ENCODE measurements at places on chromosomes 6 and 20.

- DNase-seq = no peak
Measured at GRCh38 chr6:89895276-89895874, 1.1 kb downstream of the GJA10 start.

DNA sequence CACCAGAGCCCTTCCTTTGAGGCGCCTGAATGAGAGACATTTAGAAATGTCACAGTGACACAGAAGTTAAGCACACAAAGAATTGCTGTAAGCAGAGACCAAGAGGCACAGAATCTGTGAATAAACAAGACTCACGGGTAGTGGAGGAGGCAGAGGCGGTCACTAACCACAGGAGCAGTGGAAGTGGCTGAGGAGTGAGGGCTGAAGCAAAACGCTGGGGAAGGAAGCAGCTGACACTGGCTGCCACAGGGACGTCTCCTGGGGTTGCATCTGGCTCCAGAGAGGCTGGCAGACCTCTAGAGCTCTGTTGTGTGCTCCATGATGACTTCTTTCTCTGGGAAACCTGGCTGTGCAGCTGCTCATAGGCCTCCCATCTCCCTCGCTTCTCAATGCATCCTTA lies 65.0 kb upstream of the SLC2A12 start:
- DNase-seq = peak; percentile 44

DNA sequence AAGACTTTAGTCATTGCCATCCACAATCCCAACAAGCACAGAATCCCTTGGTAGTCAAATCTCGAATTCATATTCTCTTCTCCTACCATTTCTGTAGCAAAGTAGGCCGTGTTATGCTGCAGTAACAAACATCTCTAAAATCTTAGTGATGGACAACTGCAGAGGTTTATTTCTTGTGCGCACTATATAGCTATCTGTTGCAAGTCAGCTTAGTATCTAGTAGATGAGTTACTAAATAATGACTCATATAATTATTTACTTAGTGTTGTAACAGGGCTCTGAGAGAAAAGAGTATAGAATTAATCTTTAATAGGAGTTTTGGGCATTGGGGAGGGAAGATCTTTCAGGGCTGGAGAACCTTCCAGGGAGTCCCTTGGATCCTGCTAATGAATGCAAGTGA lies 73.3 kb downstream of the CAP2 start:
- DNase-seq = no peak

GRCh38 chr20:49165611-49166010 lies 22.5 kb downstream of the STAU1 start:
- no peak for DNase-seq

DNA sequence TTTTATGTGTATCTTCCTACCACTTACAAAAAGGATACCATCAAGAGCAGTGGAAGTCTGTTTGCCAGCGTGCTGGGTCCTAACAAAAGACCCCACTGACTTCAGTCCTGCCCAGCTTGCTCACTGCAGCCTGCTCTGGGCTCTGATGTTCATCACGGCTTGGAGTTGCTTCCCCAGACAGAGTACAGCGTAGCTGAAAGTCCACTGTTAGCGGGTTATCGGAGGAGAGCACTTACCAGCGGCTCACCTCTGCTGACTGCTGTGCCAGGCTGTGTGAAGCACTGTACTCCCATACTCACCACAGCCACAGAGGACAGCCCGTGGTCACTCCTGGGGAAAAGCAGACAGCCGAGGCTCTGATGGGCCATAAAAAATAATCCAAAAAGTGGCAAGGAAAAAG lies 40.2 kb downstream of the CTCFL start:
- DNase-seq = no peak

- DNase-seq = no peak
Measured at GRCh38 chr6:129748212-129748900, 38.4 kb upstream of the ARHGAP18 start.

GRCh38 chr20:56343861-56344381 lies 14.9 kb upstream of the FAM210B start:
- peak; percentile 55 for DNase-seq

- no peak for DNase-seq
Measured at GRCh38 chr20:20333866-20334265, 34.0 kb upstream of the INSM1 start.

GRCh38 chr6:95511404-95511803 lies 65.9 kb upstream of the MANEA start:
- no peak for DNase-seq

GRCh38 chr6:126529637-126530362 lies 189.9 kb downstream of the CENPW start:
- DNase-seq = no peak

DNA sequence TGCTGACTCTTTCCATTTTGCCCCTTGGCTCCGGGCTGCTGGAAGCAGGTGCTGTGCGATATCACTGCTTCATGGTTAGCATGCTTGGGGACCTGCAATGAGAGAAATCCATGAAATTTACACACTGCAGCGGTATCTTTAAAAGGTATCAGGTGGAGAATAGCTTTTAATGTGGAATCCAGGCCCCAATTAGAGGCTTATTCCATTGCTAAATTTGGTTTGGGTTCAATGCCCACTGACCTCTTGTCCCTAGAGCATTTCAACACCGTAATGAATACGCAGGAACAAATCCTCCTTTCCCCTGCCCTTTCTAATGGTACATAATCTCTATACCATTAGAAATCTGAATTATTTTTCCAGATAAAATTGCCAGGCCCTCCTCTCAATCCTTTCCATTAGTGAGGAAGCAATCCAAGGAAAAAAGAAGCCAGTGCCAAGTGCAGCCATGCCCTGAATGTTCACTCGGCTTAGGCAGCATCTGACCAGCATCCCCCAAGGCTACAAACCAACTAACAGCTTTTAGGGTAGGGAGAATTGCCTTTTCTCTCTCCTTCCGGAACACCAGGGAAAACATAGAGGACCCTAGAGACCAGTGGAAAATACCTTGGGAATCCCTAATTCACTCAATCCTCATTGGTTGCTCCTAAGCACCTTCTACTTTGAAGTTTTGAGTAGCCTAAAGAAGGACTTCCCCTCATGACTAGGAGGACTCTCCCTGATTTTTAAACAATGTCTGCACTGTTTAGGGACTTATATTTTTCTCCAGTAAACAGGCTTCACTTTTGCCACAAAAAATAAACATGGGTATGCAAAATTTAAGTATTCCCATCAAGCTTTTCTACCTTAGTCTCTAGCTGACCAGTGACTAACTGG lies 143.1 kb downstream of the QRSL1 start:
- DNase-seq = no peak

DNA sequence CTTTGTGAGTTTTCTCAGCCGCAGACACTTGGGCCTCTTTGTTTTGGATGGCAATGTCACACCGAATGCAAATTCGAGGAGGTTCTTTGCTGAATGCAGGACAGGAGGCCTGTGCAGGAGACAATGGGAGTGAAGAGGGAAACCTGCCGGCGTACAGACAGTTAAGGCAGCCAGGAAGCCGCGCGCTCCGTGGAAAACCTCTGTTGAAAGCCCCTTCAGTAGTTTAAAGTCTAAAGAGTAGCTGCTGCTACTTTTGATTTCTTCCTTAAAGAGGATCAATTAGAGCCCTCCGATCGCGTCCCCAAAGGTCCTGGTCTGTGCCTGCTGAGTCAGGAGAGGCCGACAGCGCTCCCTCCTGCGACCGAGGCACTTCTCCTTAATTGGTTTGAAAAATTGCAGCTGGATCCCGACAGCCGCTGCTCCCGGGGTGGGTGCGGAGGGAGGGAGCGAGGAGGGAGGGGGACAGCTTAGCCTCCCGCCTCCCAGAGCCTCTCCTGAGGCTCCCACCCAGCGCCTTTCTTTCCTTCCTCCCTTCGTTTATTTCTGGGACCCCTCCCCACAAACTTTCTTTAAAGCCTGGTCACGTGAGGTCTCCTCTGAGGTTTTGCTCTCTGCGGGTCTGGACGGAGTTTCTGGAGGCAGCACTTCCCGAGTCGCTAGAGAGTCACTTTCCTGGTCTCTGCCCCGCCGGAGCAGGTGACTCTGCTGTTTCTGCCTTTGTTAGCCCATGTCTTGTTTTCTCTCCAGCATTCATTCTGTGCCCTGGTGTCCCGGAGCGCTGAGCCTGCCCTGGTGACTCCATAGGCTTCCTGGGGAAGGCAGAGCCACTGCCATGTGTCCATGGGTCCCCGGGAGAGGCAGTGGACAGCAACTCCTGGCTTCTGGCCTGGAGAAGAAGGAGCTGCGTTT lies 22.3 kb upstream of the RPP40 start:
- peak; percentile 57 for DNase-seq

GRCh38 chr20:51570739-51571459 lies 28.4 kb upstream of the NFATC2 start:
- no peak for DNase-seq

GRCh38 chr6:63790334-63790733 lies 154.7 kb downstream of the PHF3 start:
- no peak for DNase-seq

DNA sequence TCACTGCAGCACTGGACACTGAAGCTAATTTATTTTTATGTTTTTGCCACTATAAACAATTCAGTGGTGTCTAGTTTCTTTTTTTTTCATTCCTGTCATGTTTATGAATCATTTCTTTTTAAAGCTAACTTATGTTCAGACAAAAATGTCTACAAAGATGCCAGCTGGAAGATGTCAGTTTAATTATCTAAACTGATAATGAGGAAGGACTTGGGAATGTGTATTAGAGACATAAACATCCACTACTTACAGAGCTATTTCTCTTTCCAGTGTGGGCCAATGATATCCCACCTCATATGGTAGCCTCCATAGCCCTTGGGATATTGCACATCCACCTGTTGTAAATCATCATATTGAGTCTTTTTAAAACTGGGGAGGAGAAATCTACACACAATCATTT lies 132.1 kb upstream of the FAM184A start:
- no peak for DNase-seq

- DNase-seq = peak; percentile 44
Measured at GRCh38 chr20:47663354-47664067, 121.8 kb downstream of the SULF2 start.

DNA sequence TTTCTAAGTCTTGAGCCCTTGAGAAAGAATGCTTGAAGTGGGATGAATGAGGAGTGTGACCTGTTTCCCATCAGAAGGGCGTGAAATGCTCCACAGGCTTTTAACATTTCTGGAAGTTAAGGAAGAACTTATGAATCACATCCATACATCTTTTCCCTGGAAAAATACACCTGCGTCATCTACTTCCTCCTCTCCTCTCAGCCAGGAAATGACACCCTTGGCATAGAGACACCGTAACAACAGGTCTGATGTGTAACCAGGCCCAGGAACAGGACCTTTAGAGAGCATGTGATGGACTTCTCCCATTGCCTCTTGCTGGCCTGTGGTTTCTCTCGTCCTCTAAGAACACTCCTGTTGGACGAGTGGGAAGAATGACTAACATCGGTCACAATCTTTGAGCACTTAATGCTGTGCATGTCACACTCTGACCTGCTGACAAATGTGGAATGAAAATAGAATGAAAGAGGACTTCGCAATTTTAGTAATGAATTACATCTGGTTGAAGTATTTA lies 28.5 kb upstream of the CITED2 start:
- no peak for DNase-seq

DNA sequence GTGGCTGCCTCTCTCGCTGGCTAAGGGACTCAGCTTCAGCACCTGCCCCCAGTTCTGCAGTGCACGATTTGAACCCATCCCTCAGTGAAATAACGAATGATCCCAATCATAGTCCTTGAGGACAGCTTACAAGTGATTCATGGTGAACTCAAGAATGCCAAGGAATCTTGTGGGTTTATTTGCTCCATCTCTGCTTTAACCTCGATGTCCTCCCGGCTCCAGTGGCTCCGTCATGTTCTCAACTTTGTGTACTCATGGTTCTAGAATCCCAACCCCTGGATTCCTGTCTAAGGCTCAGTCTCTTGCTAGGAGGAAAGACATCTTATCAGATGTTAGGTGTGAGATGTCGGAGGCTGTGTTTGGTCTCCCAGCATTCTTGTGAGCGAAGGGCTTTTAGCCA lies 29.0 kb upstream of the GTSF1L start:
- DNase-seq = no peak

GRCh38 chr6:49558238-49558637 lies 7.8 kb downstream of the C6orf141 start:
- DNase-seq = no peak

DNA sequence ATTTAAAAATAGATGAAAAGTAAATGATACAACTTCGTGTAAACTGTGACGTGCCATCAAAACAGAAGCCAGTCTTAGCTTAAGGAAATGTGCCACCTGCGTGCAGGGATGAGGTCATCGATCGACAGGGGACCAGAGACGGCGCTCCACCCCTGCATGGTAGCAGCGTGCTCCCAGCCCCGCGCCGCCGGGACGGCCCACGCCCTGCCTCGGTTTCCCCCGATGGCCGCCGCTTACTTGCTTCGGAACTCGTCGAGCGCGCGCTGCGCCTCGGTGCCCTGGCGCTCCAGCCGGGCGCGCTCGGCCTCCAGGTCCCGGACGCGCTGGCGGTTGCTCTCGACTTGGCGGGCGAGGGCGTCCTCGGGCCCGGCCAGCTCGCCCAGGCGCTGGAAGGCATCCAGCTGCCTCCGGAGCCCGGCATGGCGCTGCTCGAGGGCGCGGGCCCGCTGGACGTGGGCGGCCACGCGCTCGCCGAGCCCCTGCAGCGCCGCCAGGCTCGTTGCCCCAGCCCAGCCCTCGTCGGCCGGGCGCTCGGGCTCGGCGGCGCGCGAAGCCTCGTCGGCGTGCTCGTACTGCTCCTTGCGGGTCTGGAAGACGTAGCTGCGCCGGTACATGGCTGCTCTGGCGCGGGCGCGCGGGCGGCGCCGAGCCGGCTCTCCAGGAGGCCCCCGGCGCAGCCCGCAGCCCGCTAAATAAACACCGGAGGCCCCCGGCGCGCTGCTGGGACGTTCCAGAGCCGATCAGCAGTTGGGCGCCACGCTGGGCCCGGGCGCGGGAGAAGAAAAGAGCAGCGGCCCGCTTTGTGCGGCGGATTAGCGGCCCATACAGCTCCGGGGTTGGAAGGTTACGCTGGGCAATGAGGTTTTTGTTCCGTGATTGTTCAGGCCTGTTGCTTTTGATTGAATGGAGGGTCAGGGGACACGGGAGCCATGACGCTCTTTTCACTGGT lies at the start of gene BFSP1:
Gene BFSP1 (minus strand): TSS at position 664 of the 949 bp plus-strand sequence. CDS start 50 bp downstream, at position 614.
- peak; percentile 85 for DNase-seq

DNA sequence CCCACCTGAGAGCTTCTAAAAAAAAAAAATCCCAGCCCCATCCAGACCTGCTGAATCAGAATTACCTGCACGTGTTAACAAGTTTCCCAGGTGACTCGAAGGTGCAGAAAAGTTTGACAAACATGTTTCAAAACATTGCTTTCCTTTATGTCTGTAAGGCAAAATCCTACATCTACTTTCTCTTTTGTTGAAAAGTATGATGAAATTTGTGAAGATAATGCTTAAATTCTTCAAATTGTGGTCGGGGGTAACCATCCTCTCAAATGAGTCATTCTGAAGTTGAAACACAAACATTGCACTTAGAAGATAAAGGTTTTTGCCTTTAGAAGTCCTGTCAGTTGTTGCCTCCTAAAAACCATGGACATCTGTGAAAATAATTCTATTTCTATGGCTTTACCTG lies 429.7 kb downstream of the EPHA7 start:
- DNase-seq = no peak

All from NCI-H146 (cell line).